ENCODE measurements at places on chromosomes 6 and 20.

GRCh38 chr6:18099511-18099910 is 23.0 kb downstream of the NHLRC1 start:
- DNase-seq = no peak

GRCh38 chr6:64948261-64948660 is 758.8 kb downstream of the EYS start:
- DNase-seq = no peak

GRCh38 chr6:99661870-99662269 is 55.2 kb downstream of the PRDM13 start:
- no peak for DNase-seq

DNA sequence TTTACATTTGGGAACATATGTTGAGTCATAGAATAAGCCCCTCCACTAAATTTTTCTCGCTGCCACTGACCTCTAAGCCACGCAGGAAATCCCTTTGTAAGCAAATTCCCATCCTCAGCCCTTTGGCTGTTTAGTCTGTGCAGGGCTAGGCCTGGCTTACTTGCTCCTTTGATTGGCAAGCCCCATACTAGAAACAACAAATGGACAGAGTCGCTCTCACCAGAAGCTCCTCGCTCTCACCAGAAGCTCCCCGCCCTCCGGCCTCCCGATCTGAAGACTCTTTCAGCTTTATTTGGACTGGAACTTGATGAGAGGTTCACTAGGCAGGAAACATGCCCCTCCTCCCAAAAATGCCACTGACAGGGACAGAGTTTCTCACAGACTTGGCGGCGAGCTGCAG is 149.2 kb upstream of the EXOC2 start:
- no peak for DNase-seq

GRCh38 chr20:34322267-34323105 is 19.3 kb upstream of the AHCY start:
- DNase-seq = no peak

DNA sequence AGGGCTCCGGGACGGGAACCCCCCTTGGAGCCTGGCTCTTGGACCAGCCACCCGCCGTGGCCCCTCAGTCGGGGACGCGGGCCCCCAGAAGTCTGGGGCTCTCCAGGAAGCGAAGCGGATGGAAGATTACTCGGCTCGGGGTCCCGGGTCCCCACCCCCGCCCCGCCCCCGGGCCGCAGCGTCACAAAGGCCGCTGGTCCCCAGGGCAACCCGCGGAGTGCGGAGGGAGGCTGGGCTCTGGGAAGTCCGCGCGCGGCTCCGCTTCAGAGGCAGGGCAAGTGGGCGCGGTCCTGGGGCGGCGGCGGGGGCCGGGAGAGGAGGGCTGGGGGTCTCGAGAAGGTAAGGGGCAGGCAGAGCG is at the start of gene FNDC11:
TSS of gene FNDC11 (plus strand) at position 227 of the 358 bp plus-strand sequence. CDS start 1,505 bp downstream, outside the sequence.
- DNase-seq = peak; percentile 50

DNA sequence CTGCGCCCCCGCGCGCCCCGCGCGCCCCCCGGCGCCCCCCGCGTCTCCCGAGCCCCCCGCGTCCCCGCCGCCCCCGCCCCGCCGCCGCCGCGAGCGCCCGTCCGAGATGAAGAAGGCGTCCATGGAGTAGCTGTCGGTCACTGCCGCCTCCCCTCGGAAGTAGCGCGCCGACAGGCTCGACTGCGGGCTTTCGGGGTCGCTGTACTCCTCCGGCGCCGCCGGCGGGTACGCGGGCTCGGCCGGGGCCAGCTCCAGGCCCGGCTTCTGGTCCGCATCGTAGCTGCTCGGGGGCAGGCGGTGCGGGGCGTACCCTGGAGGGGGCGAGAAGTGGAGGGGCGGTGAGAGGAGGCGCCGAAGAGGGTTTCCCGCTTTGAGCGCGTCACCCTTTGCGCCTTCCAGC is 11.2 kb upstream of the SRXN1 start:
- no peak for DNase-seq

- no peak for DNase-seq
These were observed 33.8 kb downstream of the TMEM181 start for GRCh38 chr6:158593670-158594069.

- DNase-seq = no peak
These were observed 6.1 kb downstream of the NFATC2 start for GRCh38 chr20:51536116-51537069.

DNA sequence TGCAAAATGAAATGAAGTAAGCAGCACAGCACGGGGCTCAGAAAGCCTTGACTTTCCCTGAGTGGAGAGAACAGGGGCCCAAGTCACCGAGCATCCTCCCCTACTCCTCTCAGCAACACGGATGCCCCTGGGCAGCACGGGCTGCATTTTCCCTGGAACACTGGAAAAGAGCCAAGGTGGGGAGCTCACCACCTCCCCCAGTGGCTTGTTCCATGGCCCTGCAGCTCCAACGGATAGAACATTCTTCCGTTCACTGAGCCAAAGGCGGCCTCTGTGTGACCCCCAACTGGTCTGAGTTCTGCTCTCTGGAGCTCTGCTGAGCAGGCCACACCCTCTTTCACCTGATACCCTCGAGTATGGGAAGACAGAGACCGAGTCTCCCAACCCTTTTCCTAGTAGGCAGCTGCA is 20.8 kb upstream of the EMILIN3 start:
- no peak for DNase-seq

DNA sequence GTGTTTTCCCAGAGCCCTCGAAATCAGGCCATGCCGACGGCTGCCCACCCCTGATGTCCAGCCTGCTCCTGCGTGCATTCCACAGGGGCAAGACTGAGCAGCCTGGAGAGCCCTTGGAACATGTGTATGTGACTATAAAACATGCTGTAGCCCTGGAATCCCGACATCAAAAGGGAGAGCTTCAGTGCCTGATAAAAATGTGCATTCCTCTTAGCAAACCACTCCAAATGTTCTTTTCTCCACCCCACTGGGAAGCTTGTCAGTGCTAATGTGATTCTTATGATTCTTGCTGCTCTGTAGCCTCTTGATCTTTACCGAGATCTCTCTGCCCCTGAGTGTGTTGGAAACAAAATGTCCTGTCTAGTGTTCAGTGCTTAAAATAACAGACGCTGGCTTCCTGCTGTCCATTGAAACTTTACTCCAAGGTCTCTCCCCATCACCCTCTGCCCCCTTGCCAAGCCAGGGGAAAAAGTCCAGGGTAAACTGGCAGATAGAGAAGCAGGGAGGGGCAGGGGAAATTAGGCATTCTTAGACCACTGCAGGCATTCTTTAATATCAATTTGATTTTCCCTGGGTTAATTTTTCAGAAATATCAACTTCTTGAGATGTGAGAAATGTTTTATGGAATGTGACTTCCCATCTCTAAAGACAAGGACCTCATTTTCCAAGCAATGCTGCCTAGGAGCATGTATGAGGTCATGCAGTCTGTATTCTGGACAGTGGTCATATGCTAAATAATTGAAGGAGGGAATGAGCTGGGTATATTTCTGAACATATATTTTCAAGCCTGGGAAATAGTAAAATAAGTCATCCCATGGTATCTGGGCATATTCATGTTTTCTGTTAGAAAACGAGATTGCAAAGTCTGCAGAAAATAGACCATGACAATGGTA is 73.8 kb upstream of the ISM1 start:
- DNase-seq = no peak

DNA sequence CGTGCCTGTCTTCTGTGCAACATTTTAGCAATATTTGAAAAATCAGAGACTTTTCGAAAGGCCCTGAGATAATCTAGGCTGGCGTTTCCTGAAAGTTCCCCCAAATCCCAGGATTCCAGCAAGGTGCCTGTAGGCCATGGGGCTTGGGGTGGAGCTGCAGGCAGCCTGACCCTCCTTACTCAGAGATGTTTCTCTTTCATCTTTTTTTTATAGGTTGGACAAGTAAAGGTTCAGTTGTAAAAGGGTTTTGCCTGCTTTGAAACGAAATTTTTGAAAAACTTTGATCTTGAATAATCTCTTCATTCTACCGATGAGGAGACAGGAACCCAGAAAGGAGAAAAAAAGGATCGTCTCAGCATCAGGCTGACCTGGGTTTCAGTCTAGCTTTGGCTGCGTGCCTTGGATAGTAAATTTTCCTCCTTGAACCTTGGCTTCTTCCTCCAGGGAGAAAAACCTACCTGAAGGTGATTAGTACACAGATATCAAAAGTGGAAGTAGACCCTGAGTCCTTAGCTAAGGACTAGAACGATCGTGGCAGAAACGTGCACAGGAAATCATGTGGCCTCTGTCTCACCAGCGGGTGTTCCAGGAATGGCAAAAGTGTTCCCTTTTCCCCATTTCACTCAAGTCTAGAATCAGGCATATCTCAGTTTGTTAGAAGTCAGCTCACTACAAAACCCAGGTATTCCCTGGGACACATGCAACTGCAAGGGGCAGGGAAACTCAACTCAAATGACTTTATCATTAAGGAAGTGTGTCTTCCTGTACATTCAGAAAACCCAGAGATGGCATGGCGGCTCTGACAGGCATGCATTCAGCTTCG is 128.2 kb upstream of the PTPN1 start:
- peak; percentile 17 for DNase-seq

GRCh38 chr6:140138311-140139010 is 764.0 kb upstream of the CITED2 start:
- DNase-seq = no peak

- DNase-seq = no peak
These were observed 61.3 kb upstream of the MYLIP start for GRCh38 chr6:16067568-16067967.

GRCh38 chr6:89977808-89978748 is 83.8 kb downstream of the GJA10 start:
- no peak for DNase-seq

GRCh38 chr6:104325341-104326172 is 534.2 kb downstream of the HACE1 start:
- DNase-seq = no peak

GRCh38 chr6:125868678-125869395 is 78.1 kb downstream of the NCOA7 start:
- DNase-seq = no peak

DNA sequence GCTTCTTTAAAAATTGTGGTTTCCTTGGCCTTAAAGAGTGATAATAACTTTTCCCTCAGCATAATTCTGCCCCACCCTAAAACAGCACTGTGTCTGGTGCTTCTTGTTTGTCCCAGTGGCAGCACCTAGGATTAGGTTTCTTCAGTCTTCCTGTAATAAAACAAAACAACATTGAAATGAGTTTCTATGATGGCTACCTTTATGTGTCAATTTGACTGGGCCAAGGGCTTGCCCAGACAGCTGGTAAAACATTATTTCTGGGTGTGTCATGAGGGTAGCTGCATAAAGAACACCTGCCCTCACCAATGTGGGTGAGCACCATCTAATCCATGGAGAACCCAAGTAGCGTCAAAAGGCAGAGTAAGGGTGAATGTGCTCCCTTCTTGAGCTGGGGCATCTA is 117.8 kb downstream of the QRSL1 start:
- no peak for DNase-seq

- no peak for DNase-seq
These were observed 189.1 kb downstream of the DTNBP1 start for GRCh38 chr6:15473741-15474161.

DNA sequence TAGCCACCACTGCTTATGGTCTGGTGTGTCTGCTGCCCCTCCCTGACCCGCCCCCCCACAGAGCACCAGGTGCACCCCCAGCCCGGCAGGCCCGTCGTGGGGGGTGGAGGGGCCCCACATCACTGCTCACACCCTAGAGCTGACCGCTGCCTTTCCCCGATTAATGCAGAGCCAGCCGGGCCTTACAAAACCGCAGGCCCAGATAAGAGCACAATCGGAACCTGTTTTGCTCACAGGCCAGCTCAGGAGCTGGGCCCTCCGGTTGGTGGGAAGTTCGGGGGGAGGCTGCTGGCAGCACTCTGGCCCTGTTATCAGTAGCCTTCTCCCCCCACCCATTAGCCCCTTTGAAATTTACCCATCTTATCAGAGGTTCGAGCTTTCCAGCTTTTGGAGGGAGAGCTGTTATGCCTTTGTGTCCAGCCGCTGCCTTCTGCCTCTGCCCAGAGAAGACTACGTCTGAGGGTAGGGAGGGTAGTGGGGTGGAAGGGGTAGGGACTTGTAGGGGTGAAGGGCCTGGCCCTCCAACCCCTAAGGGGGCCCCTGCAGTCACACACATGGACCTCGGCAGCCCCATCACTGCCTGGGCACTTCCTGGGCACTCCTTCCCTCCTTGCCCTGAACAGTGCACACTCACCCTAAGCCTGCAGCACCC is 6.9 kb upstream of the SPDEF start:
- no peak for DNase-seq
